Neural progenitor cell (in vitro differentiated cells): ENCODE measurements at places on chromosomes 3 and 15. TPM values are rescaled to one million over a fixed set of nuclear protein-coding genes. Genes with fewer than 3 reads are reported as not detected.

GRCh38 chr3:128327606-128328031, 139.1 kb downstream of the DNAJB8 start:
- no peak for DNase-seq

Gene FSTL1
- total RNA-seq = 280 and 327 TPM in 2 replicates

- no peak for DNase-seq
These were observed 228.0 kb upstream of the ADAMTS9 start for GRCh38 chr3:64915778-64916177.

Gene MLF1
- total RNA-seq = 25.4 and 37.0 TPM in 2 replicates

Gene P3H2
- total RNA-seq = 9.0 and 21.4 TPM in 2 replicates
